ENCODE measurements at places on chromosomes 6 and 20. TPM values are rescaled to one million over a fixed set of nuclear protein-coding genes. Genes with fewer than 3 reads are reported as not detected.

- DNase-seq = no peak
- H3K4me3 ChIP-seq = no peak overlapping the region
- H3K4me1 ChIP-seq = peaks cover 4% of the 10 kb centered on the region
- no peak overlapping the region for H3K27ac ChIP-seq
- no peaks in the 10 kb centered on the region for H3K27me3 ChIP-seq
Measured at GRCh38 chr6:111417946-111418345, 65.1 kb downstream of the REV3L start.

DNA sequence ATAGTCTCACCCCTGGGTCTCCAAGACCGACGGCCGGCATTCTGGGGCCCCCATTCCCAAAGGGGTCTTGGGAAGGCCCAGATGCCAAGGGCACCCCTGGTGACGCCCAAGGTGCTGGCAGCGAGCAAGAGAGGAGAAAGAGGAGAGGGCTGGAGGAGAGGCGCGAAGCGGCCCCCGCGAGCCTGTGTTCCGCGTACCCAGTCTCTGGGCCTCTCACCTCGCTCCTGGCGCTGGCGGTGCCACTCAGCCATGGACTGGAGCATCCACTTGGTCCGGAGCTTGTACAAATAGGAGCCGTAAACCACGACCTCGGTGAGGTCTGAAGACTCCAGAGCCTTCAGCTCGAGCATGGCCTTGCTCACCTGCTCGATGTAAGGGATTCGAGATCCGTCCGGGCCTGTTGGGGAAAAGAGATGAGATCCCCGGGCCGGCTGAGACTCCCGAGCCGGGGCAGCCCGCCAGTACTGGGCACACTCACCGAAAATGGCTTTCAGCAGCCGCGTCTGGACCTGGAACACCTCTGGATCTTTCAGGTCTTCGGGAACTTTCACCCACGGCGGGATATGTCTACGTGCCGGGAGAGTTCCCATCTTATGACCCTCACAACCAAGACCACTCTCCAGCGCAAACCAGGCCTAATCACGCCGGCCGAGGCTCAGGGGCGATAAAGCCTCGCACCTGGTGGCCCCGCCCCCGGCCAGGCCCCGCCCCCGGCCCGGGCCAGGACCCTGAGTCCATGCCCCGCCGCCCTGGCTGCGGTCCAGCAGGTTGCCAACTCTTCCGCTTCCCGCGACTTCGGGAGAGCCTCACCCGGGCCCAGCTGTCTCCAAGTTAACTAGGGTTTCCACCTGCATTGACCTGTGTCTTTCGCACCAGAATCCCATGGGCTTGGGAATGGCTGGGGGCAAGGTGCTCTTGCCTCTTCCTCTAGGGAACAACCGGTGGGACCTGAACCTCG lies at the start of gene DPPA5:
Gene DPPA5 (minus strand): TSS at position 641 of the 958 bp plus-strand sequence. CDS start 51 bp downstream, at position 590.
- no peak within 1 kb of the TSS for H3K4me3 ChIP-seq
- H3K4me1 ChIP-seq = no peaks in the 10 kb centered on the region
- no peaks in the 10 kb centered on the region for H3K27me3 ChIP-seq
- DNase-seq = no peak
- H3K36me3 ChIP-seq = no peaks in the 10 kb centered on the region
- H3K27ac ChIP-seq = no peak within 1 kb of the TSS

DNA sequence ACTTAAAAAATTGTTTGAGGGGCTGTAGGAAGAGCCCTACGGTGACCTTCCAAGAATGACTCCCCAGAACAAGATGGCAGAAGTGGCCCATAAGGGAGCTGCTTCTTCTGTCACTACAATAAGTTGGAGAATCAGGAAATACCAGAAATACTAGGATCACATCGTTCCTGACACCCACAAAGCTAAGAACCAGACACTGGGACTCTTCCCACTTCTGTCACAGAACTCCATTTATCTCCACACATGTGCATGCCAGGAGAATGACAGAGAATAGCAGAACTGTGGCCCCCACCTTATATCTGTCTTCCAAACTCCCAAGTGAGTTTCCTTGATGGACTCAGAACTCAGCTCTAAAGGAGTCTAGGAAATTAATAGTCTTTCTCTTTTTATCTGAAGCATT lies 54.6 kb upstream of the UBR2 start:
- no peaks in the 10 kb centered on the region for H3K36me3 ChIP-seq
- no peaks in the 10 kb centered on the region for H3K4me1 ChIP-seq
- H3K4me3 ChIP-seq = no peak overlapping the region
- H3K27me3 ChIP-seq = no peaks in the 10 kb centered on the region

DNA sequence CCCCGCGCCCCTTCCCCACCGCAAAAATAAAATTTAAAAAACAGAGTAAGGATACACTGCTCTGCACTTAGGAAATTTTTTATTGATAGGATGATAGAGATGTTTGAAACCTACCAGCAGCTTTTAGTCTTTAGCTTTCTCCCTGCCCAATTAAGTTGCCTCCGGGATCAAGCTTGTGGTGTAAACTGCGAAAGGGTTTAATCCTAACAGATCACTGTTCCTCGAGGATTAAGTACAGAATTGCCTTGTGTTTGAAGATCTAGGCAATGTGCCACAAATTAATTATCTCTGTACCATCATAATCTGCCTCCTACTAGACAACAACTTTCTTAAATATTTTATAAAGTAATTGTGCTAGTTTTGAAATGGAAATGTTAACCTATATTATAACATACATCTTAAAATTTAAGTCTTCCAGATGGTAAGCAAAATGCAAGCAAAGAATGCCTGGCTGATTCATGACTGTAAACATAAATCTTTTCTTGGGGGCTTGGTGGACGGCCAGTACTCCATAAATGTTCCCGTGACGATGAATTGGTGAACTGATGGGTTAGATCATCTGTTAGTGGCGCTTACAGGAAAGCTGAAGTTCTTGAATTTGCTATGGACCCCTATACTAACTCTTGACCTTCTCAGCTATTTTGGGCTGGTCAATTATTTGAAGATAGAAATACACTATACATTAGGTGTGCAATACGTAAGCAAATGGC lies 58.0 kb upstream of the ARHGAP18 start:
- H3K27me3 ChIP-seq = no peaks in the 10 kb centered on the region
- H3K27ac ChIP-seq = no peak overlapping the region
- no peak overlapping the region for H3K4me3 ChIP-seq

- H3K27me3 ChIP-seq = peaks cover 2% of the 10 kb centered on the region
- H3K4me3 ChIP-seq = no peak overlapping the region
- peak overlapping the region; percentile 89 for H3K27ac ChIP-seq
- peaks cover 12% of the 10 kb centered on the region for H3K4me1 ChIP-seq
- DNase-seq = no peak
Measured at GRCh38 chr6:4352322-4352669, 216.9 kb upstream of the ECI2 start.

DNA sequence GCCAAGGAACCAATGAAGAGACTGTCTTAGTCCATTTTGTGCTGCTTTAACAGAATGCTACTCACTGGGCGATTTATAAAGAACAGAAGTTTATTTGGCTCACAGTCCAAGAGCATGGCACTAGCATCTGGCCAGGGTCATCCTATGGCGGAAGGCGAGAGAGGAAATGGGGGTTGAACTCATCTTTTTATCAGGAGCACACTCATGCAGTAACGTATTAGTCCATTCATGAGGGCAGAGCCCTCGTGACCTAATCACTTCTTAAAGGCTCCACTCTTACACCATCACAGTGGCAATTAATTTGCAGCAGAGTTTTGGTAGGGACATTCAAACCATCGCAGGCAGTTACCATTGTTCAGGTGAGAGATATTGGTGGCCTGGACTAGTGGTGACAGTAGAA lies 8.5 kb downstream of the ARFGEF2 start:
- peak overlapping the region; percentile 37 for H3K27ac ChIP-seq
- H3K27me3 ChIP-seq = no peaks in the 10 kb centered on the region
- H3K4me3 ChIP-seq = no peak overlapping the region
- DNase-seq = no peak
- no peaks in the 10 kb centered on the region for H3K4me1 ChIP-seq

GRCh38 chr20:3755814-3756480 lies 11.6 kb downstream of the ADISSP start:
- H3K36me3 ChIP-seq = peaks cover 10% of the 10 kb centered on the region
- no peak overlapping the region for H3K4me3 ChIP-seq
- peaks cover 3% of the 10 kb centered on the region for H3K4me1 ChIP-seq
- no peaks in the 10 kb centered on the region for H3K27me3 ChIP-seq
- H3K27ac ChIP-seq = no peak overlapping the region

- H3K36me3 ChIP-seq = no peaks in the 10 kb centered on the region
- peaks cover 4% of the 10 kb centered on the region for H3K4me1 ChIP-seq
- no peaks in the 10 kb centered on the region for H3K27me3 ChIP-seq
- no peak overlapping the region for H3K27ac ChIP-seq
Measured at GRCh38 chr6:38713812-38714211, 1.3 kb upstream of the DNAH8 start.

DNA sequence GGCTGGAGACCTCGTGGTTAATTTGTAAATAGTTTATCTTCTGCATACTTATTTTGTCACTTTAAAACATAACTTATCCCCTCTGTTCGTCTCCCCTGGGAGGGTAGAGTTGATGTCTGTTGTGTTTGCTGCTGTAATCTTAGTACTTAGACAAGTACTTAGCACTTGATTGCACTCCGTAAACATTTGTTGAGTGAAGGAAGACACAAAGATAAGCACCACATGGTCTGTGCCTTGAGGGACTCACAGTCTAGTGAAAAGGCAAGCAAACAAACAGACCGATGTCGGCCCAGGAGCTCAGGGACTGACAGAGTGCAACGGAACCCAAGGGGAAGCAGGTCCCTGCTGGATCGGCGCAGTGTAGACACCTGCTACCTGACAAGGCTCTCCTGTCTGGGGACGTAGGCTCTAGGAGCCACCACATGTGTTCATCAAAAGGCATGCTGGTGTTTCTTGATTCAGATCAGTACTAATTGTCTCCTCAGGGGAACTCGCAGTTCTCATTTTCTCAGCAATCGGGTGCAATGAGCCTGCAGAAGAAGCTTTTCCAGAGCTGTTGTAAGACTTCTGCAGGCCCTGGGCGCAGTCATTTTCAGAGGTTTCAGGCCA lies 31.4 kb downstream of the EDN3 start:
- no peak overlapping the region for H3K4me3 ChIP-seq
- H3K27me3 ChIP-seq = peaks cover 7% of the 10 kb centered on the region
- H3K4me1 ChIP-seq = no peaks in the 10 kb centered on the region
- H3K27ac ChIP-seq = no peak overlapping the region
- no peaks in the 10 kb centered on the region for H3K36me3 ChIP-seq

- peaks cover 2% of the 10 kb centered on the region for H3K27me3 ChIP-seq
- H3K4me1 ChIP-seq = no peaks in the 10 kb centered on the region
- no peak overlapping the region for H3K27ac ChIP-seq
- no peak overlapping the region for H3K4me3 ChIP-seq
- H3K36me3 ChIP-seq = no peaks in the 10 kb centered on the region
- peak; percentile 52 for DNase-seq
Measured at GRCh38 chr6:117290173-117290846, 25.0 kb downstream of the VGLL2 start.

DNA sequence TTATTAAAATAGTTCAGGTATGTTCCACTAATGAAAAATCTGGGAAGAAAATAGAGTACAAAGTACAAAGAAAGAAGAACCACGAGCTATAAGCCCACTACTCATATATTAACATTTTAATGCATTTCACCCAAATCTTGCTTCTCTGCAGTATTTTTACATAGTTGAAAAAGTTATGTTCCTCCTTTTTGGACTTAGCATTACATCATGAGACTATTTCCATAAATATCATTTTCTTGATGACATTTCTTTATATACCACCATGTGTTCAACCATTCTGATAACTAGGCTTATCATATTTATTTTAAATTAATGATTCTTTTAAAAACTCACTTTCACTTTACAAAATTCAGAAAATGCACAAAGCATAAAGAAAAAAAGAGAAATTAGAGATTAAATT lies 3.0 kb downstream of the IPCEF1 start:
- H3K4me1 ChIP-seq = peaks cover 9% of the 10 kb centered on the region
- DNase-seq = no peak
- H3K4me3 ChIP-seq = no peak overlapping the region
- no peaks in the 10 kb centered on the region for H3K27me3 ChIP-seq
- no peaks in the 10 kb centered on the region for H3K36me3 ChIP-seq

C20orf202 gene
- 0.37 TPM for total RNA-seq

RAB44 gene
- total RNA-seq = 1.5 TPM

TFAP2D gene
- total RNA-seq = not detected

VGLL2 gene
- total RNA-seq = not detected

Measured in lung (tissue), 17 donors.